AG20443 (cell line): ENCODE measurements at places on chromosomes 13 and 19.

DNA sequence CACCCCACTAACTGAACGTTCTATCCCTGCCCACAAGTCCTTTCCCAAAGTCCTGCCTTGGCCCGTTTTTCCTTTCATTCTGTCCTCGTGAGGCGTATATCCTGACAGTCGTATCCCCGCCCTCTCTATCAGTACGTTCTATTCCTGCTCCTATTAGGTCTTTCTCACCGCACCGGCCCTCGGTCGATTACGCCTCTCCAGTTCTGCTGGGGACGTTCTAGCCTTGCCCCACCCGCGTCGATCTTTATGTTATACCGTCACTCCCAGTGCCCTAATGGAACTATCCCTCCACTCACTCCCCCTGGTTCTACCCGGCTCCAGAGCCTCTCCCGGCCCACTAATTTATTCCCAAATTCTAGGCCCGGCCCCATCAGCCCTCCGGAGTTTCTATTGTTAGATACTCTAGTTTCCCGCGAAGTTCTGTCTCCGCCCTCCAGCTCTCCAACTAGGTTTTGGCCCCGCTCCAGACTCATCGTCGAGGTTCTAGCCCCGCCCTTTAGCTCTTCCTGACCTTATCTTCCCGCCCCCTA, 2.0 kb downstream of the PLAUR start:
- no peak for DNase-seq

DNA sequence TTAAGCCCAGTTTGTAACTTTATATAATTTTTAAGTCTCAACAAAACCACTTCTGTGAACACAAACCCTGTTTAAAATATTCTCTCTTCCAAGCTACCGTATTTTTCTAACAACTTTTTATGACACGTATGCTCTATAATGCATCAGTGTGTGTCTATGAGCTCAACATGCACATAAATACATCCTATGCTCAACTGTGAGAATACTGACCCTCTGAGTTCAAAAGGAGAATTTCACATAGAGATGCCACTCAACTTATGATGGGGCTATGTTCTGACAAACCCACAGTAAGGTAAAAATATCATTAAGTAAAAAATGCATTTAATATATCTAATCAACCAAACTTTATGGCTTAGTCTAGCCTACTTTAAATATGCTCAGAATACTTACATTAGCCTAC, 1139.7 kb upstream of the SPRY2 start:
- DNase-seq = no peak

- no peak for DNase-seq
Measured at GRCh38 chr13:107838588-107839161, 376.7 kb downstream of the LIG4 start.

DNA sequence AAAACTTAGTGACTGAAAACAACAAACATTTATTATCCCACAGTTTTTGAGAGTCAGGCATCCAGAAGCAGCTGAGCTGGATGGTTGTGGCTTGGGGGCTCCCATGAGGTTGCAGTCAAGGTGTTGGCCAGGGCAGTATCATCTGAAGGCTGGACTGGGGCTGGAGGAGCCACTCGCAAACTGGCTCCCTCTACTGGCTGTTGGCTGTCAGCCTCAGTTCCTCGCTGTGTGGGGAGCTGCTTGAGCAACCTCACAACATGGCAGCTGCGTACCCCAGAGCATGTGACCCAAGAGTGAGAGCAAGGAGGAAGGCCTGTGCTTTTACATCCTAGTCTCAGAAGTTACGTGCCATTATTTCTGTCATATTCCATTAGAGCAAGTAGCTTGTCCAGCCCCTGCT, 9.7 kb downstream of the YJU2 start:
- no peak for DNase-seq

DNA sequence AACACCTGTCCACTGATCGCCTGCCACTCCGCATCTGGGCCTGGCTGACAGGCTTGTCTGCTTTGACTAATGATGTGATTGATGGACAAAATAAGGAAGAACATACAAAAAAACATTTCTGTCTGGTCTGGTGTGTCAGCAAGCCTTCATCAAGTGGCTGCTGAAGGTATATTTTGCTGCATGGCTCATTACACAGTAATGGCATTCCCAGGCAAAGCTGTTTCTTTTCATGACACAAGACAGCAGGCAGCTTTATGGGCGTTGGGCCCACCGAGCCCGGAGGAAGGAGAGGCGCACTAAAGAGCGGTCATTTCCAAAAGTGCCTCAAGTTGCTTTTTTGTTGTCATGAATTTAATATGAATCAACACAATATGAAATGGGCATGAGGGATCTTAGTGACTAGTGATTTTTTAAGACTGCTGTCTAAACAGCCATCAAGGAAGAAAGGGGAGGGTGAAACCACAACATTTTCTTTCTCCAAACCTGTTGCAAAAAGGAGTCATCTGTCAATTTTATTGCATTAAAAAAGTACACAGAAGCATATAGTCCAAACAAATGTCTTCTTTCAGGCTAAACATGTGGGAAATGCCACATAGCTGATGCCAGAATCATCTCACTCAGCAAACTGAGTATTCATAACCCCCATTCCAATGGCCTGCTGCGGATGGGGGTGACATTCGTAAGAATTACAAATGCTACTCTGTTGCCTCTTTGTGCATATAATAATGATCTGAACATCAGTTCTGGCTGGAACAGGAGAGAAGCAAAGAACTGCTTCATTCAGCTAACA, 476.6 kb downstream of the ZNF536 start:
- no peak for DNase-seq
